ENCODE measurements at places on chromosomes 1 and 21. TPM values are rescaled to one million over a fixed set of nuclear protein-coding genes. Genes with fewer than 3 reads are reported as not detected.

DNA sequence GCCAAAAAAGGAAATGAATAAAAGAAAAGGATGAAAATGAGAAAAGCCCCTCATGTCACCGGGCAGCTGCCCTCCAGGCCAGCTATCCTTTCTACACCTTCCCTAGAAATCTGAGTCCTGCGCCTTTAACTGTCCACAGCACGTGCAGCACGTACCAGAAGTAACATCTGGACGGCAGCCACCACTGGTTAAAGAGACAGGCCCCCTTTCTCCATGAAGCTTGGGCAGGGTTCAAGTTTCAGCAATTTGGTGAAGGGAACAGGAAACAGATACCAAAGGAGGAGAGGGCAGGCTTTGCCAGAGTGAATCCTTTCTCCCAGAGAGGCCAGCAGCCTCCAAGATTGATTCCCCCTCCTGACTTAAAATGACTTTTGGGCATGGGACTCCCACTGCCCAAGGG lies 3.6 kb upstream of the KIAA2013 start:
- H3K36me3 ChIP-seq, result no peaks in the 10 kb centered on the region
- peak; percentile 70 for DNase-seq
- no peak overlapping the region for H3K27ac ChIP-seq
- H3K4me1 ChIP-seq, result peaks cover 12% of the 10 kb centered on the region
- H3K4me3 ChIP-seq, result no peak overlapping the region

Gene NUDT17
- 4.6 TPM for total RNA-seq

Gene YTHDF2
- 74.4 TPM for total RNA-seq

DNA sequence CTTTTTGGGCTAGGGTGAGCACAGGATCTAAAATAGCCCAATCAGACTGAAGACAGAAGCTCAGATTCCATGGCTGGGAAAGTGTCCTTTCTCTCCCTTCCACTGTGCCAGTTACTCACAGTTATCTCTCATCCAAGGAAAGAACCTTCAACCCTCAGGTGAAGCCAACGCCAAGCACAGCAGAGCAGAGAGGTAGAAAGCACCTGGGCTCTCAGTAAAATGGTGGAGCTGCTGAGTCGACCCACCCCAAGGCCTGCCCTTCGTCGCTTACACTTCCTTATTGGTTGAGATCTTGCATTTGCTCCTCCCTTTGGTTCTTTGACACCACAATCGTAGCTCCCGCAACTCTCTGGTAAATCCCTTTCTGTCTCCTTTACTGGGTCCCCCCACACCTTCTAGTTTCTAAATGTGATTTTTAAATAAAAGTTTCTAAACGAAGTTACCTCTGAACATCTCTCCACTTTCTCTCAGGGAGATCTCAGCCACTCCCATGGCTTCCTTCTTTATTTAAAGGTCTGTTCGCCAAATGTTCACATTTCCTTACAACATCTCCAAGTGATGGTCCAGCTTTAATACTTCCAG lies 27.5 kb upstream of the SLC30A1 start:
- H3K27me3 ChIP-seq, result no peaks in the 10 kb centered on the region
- no peak for DNase-seq
- H3K4me3 ChIP-seq, result no peak overlapping the region
- peaks cover 7% of the 10 kb centered on the region for H3K4me1 ChIP-seq

DNA sequence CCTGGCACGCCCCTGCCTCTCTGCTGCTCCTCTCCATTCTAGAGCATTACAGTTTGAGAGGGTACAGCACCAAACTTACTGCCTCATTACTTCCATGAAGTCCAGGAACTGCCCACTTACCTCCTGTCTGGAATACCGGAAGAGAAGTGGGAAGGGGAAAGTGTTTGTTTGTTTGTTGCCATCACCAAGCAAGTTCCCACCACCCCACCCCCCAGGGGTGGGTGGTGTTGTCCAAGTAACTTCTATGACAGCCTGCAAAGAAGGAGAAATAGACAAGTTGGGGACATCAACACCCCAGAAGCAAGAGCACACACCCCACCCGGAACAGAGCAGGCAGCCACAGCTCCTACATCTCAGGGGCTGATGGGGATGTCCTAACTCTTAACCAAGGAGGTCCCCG lies 18.0 kb downstream of the OPTC start:
- peaks cover 25% of the 10 kb centered on the region for H3K4me1 ChIP-seq
- no peak overlapping the region for H3K4me3 ChIP-seq
- no peak overlapping the region for H3K27ac ChIP-seq
- DNase-seq, result no peak
- H3K36me3 ChIP-seq, result no peaks in the 10 kb centered on the region
- no peaks in the 10 kb centered on the region for H3K27me3 ChIP-seq

DNA sequence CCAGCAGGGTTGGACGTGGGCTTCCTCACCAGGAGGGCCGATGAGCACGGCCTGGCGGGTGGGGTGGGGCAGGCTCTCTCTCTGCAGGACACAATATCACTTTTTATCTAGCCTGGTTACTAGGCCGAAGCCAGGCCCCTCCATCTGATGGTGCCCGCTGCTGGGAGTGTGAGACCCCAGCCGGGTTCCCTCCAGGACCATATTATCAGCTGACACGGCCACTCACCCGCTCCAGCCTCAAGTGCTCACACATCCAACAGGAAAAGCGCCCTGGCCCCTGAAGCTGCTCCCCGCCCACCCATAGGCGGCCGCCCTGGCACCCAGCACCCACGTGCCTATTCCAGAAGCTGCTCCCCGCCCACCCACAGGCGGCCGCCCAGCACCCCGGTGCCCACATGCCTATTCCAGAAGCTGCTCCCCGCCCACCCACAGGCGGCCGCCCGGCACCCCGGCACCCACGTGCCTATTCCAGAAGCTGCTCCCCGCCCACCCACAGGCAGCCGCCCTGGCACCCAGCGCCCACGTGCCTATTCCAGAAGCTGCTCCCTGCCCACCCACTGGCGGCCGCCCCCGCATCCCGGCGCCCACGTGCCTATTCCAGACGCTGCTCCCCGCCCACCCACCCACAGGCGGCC lies 5.0 kb downstream of the SLC19A1 start:
- H3K27me3 ChIP-seq, result no peaks in the 10 kb centered on the region
- H3K4me3 ChIP-seq, result no peak overlapping the region
- peaks cover 21% of the 10 kb centered on the region for H3K4me1 ChIP-seq
- H3K27ac ChIP-seq, result no peak overlapping the region
- DNase-seq, result peak; percentile 0

DNA sequence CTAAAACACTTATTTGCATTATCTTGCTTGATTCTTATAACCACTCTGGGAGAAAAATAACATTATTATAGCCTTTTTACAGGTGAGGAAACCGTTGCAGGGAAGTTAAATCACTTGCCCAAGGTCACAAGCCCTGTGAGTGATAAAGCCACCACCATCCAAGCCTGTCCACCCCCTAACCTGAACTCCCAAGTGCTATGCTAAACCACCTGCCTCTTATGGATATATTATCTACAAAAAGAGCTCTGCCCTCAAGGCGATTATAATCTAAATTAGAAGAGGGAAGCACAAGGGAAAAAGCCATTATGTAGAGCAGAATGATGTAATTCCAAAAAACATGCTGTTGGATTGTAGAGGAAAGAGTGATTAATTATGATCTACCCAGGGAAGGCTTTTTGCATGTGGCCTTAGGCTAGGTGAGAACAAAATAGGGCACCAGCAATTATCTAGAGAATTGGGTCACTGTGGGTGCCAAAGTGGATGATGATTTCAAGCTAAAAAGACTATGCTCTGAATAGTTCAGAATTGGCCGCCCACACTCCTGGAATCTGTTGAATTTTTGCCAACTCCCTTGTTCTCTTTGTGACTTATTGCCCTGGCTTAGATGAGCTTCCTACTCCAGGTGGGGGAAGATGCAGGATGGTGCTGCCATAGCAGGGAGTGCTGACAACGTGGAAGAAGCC lies 205.3 kb downstream of the FGGY start:
- H3K4me3 ChIP-seq, result no peak overlapping the region
- peak overlapping the region; percentile 33 for H3K27ac ChIP-seq
- H3K27me3 ChIP-seq, result no peaks in the 10 kb centered on the region
- no peaks in the 10 kb centered on the region for H3K36me3 ChIP-seq

GRCh38 chr1:109255097-109255651 lies 5.8 kb downstream of the CELSR2 start:
- H3K36me3 ChIP-seq, result peaks cover 7% of the 10 kb centered on the region
- no peaks in the 10 kb centered on the region for H3K27me3 ChIP-seq
- peaks cover 55% of the 10 kb centered on the region for H3K4me1 ChIP-seq
- no peak for DNase-seq

Gene SAMD13
- total RNA-seq, result 9.5 TPM

GRCh38 chr1:219810451-219810850 lies 117.9 kb downstream of the SLC30A10 start:
- no peak for DNase-seq
- no peaks in the 10 kb centered on the region for H3K36me3 ChIP-seq
- no peaks in the 10 kb centered on the region for H3K27me3 ChIP-seq
- H3K4me3 ChIP-seq, result no peak overlapping the region
- H3K4me1 ChIP-seq, result no peaks in the 10 kb centered on the region
